ENCODE measurements at places on chromosomes 5 and 9.

DNA sequence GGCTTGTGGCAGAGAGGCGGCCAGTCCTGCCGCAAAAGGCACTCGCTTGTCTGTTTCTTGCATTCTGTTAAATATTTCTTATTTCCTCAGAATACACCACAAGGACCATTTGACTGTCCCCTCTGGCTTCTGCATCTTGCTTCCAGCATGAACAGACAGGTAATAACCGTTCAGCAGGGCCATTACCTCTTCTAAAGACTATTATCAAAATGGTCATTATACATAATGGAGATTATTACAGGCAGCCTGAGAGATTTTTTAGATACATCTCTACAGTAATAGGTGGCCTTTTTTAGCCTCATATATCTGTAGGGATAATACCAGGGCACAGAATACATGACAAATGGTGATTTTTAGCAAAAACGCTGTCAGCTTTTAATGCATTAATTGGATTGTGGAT is 382.0 kb downstream of the PSAT1 start:
- no peak for DNase-seq

- DNase-seq = no peak
These were observed 5.9 kb upstream of the RHOBTB3 start for GRCh38 chr5:95725071-95725820.

DNA sequence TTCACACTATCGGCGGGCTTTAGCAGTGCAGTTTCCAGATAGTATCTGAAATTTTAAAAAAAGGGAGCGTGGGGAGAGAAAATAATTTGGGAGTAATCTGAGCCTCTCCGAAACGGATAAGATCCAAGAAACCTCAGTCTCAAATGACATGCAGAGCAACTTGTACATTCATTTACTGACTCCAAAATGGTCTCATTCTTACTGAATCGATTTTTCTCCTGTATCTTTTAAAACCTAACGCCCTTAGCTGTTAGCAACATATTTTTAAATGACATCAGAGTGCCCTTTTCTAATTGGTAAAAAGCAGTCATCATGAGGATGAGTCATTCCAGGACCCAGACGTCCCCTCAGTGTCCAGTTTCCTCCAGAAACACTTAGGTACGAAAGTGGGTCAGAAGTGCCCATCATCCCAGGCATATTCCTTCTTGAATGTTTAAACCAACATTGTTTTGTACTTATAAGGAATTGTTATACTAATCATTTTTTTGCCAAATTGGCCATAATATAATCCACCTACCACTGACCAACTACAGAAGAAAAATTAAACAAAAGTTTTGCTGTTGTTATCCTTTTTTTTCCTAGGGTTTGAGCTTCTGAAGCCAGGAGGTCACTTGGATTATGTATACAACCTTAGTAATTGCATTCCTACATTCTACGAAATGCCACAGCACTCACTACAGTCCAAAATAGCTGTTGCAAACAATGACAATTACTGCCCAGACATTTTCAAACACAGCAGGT is 354.4 kb downstream of the ADAMTS6 start:
- DNase-seq = no peak

DNA sequence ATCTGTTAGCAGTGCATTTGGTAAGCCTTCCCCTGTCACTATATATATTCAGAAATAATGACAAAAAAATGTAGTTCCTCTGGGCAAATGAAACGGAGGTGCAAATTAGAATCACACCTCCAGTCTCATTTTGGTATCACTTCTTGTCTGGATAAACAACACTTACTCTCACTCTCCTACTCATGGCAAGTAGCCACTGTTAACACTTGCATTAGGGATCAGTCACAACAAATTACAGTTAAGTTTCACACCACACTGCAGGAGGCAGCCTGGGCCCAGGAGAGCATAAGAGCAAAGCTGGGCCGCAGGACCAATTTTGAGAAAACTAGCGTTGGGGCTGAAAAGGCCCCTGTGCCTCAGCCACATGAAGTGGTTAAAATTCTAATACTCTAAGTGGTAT is 161.0 kb downstream of the ELAVL2 start:
- no peak for DNase-seq

- DNase-seq = no peak
These were observed 614.7 kb downstream of the EBF1 start for GRCh38 chr5:158485047-158485446.

- peak; percentile 68 for DNase-seq
These were observed 480 bp downstream of the LMNB1 start for GRCh38 chr5:126777257-126777974.

- no peak for DNase-seq
These were observed 36.6 kb upstream of the LECT2 start for GRCh38 chr5:135991429-135991828.

DNA sequence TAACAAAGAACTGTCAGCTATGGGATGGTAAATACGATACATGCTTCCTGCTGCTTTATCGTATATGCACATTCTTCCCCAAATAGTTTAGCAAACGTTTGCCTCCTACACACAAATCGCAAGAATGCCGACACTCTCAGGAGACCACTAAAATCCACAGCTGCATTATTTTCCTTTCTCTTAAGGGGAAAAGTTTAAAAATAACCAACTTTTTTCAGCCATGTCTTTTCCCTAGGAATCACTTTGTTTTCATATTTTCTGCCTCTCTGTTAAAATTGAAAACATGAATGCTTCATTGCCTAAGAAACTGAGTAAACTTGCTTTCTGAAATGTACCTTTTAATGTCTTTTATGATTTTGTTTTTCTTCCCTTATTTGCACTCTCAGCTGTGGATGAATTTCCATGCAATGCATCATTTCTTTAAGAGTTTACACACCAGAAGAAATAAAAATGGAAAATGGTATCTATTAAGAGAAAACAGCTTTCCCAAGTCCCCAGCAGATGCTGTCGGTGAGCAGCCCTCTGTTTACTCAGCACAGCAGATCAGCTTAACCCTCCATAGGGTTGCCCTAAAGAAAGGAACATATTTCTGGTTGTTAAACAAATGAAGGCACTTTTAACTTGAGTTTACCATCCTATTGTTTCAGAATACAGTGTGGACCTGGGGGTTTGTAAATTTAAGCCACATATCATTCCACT is 66.2 kb downstream of the IZUMO3 start:
- DNase-seq = no peak

DNA sequence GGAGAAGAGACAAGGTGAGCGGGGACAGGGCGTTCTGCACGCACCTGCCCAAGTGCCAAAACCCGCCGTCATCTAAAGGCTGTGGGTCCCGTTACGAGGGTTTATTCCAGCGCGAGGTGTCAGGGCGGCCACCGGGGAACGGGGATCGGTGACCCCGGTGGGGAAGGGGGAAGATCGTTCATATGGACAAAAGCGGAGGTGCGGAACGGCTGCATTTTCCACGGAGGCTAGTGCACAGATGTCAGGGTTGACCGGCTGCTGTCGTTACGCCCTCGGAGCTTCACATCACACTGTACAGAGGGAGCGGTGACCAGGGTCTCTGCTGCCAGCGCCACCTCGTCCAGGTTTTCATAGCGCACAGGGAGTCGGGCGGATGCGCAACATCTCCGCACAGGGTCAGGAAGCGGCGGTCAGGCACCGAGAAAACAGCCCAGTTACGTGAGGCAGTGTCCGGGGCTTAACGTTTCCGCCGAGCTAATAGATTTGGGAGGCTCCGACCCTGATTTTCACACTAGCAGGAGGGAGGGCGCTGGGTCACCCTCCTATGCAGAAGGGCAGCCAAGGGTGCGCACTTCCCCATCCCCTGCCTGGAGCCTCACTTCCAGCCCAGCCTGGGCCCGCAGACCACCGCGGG is 13.5 kb downstream of the BTNL9 start:
- DNase-seq = peak; percentile 35

- no peak for DNase-seq
These were observed 66.2 kb upstream of the SSBP2 start for GRCh38 chr5:81817086-81817485.

GRCh38 chr5:176528761-176529115 is 8.5 kb downstream of the RNF44 start:
- no peak for DNase-seq

DNA sequence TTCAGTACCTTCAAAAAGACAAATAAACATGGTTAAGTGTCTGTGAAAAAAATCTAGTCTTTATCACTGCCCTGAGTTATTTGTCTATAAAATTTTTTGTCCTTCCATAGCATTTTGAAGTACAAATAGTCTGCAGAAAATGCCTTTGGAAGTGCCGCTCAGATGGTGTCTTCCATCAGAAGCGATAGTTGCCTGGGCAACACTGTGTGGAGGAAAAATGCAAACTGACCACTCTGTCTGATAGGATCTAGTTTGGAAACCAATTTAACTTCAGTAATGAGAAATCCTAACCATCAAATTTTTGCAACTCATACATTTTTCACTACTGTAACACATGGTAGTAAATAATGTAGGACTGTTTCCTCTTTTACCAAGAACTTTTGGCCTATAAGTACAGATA is 449.9 kb downstream of the PRELID2 start:
- no peak for DNase-seq

DNA sequence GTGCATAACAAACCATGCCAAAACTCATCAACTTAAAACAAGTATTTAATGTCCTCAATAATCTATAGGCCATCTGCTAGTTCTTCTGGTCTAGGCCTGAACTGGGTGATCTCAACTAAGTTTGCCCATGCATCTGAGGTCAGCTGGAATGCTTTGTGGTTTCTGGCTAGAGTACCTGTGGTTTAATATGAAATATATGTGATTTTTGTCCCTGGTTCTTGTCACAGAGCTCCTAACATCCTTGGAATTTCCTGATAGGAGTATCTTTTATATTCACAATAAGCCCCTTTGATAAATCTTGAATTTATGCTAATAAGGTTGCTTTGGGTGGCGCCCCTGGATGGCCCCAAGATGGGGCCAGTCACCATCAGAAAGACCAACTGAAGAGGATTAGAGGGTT is 535.9 kb downstream of the DNAH5 start:
- no peak for DNase-seq
